RPMI8226 (cell line): ENCODE measurements at places on chromosomes 5 and 9.

- no peak for DNase-seq
Measured at GRCh38 chr9:91391412-91391811, 29.7 kb upstream of the AUH start.

DNA sequence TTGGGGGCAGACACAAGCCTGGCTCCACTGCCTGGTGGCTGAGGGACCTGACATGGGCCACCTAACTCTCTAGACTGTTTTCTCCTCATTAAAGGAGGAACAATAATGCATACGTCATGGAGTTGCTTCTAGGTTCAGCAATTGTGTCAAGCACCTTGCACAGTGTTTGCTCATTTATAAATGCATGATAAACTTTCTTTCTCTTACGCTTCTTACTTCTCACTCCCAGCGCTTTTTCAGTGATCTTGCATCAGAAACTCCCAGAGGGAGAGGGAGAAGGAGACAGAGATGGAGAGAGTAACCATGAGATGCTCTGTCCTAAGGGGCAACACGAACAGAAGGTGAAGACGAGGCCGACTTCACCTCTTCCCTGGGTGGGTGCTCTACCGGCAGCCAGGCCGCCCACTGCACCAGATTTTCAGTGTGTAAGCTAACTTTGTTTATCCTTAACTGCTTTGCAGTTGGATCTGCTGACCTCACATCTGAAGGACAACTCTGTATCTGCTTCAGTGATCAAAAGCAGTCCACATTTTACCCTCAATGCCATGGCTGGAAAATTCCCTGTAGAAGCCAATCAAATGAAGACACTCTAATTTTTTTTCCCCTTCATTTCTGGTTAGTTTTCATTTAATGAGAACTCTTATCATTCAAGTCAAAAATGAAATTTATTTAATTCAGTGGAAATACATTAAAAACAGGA, 35.3 kb downstream of the MED27 start:
- DNase-seq: no peak

GRCh38 chr9:122923947-122924346, 7.4 kb downstream of the ZBTB26 start:
- no peak for DNase-seq

DNA sequence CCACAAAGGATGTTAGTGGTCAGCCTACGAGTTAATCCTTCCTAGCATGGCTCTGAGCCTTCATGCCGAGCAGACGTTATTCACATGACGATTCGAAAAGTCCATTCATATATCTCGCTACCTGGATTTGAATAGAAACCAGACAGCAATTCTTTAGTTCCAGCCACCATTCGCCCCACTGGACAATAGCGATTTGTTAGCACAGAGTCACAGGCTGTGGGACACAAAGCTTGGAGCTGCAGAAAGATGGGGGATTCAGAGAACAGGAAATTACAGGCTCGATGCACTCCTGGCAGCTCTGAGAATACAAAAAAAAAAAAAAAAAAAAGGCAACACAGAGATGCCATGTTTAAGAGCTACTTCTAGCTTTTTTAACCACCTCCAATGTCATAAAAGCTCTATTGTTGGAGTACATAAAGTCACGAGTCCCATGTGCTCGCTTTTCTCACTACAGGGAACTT, 110.7 kb downstream of the NR6A1 start:
- no peak for DNase-seq

- DNase-seq: no peak
Measured at GRCh38 chr9:35162605-35163315, 951 bp downstream of the UNC13B start.

DNA sequence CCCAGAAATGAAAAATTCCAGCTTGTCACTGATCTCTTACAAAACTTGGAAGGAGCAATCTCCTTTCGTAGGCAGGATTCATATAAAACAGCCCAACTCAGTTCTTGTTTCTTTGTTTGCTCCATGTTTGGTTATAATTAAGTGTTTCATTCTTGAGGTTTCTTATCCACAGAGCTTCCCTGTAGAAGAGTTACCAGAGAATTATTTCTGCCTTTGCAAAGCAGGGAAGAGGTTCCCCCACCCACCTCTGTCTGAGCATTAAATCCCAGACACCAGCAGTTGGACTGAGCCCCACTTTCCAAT, 34.1 kb upstream of the RAI14 start:
- no peak for DNase-seq

DNA sequence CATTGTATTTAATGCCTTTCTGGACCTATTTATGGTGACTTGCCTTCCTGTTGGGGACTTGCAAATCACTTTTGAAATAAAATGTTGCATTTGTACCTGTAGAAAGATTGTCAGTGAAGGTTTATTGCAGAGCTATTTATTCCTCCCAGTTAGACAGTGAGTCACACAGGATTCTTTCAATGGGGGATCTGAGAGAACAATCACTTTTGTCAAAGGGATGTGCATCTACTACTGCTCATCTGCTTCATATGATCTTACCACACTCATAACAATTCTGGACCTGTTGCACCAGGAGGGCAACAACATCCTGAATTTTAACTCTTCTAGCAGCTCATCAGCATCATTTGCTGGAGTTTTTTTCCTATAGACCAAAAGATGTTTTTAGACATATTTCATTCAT, 66.8 kb downstream of the FBXL7 start:
- no peak for DNase-seq

DNA sequence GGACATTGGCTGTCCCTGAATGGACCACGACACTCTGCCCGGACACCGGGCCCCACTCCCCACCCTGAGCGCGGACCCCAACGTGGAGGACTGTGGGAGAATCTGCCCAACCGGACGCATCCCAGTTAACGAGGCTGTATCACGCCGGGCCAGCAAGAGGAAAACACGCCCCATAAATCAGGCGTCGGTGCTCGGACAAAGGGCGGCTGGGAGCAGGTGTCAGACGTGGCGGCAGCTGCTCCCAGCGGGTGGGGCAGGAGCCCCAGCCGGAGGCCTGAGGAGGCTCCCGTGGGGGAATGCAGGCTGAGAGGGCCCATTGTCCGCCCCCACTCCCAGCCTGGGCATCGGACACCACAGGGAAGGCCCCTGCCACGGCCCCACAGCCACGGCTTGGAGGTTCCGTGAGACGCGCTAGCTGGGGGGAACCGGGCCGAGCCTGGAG, 19.2 kb downstream of the NOTCH1 start:
- DNase-seq: no peak

DNA sequence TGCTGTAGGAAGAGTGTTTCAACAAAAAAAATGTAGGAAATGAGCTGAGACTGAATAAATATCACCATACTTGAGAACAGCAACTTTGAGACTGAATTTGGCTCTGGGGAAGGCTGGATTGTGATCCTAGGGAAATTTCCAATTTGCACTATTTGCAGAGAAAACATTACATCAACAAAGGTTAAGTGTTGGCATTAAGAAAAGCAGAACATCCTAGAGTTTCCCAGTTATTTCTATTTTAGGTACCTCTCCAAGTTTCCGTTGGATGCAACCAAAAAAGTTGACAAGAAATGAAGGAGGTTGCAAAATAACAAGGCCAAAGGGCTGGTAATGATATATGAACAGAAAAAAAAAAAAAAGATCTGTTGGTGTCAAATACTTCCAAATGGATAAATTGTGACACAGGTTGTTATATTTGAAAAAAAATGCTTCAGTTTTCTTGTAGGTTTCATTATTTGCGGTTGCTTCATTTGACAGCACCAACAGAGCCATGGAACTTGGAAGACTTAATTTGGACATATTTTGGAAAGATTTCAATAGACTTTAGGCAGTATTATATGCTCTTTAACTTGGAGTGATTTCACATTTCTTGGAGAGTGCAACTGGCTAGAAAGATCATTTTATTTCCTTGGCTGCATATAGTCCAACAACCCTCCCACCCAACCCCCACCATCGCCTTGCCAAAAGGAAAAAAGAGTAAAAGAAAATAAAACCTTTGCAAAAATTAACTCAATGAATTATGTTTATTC, 230.8 kb downstream of the ZNF608 start:
- DNase-seq: no peak

DNA sequence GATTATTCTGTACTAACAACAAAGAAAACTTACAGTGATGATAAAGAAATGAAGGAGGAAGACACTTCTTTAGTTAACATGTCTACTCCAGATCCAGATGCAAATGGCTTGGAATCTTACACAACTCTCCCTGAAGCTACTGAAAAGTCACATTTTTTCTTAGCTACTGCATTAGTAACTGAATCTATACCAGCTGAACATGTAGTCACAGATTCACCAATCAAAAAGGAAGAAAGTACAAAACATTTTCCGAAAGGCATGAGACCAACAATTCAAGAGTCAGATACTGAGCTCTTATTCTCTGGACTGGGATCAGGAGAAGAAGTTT, 67.9 kb downstream of the VCAN start:
- DNase-seq: no peak

DNA sequence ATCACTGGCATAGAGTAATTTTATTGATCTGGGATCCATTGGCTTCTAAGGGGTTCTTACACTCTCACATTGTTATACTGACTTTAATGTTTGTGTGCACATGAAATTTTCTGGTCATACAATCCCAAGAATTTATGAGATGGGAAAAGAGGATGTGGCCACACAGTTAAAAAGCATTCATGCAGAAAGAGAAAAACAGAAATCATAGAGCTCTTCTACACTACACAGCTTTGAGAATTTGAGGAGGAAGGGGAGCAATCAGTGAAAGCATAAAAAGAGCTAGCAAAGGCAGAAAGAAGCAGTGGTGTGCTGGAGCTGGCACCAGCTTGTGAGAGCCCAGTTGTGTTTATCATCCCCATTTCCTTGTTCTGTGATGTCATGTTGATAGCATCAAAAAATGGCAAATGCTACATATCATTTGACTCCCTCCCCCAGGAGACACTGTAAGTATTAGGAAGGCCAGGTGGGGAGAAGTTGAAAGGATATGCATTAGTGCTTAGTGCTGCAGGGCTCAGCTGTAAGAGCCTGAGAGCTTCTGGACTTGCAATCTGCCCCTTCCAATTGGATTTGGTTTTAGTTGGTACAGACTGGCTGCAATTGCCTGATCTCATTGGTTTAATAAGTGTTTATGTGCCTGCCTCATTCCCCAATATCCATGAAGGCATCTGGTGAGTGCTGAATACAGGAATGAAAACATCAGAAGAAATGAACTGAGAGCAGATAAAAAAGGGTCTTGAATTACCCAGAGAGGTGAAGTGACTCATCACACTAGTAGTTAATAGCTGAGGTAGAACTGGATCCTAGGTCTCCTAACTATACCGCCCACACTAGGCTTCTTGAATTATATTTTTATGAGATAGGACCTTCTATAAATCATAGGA, 30.9 kb downstream of the RHOBTB3 start:
- no peak for DNase-seq

DNA sequence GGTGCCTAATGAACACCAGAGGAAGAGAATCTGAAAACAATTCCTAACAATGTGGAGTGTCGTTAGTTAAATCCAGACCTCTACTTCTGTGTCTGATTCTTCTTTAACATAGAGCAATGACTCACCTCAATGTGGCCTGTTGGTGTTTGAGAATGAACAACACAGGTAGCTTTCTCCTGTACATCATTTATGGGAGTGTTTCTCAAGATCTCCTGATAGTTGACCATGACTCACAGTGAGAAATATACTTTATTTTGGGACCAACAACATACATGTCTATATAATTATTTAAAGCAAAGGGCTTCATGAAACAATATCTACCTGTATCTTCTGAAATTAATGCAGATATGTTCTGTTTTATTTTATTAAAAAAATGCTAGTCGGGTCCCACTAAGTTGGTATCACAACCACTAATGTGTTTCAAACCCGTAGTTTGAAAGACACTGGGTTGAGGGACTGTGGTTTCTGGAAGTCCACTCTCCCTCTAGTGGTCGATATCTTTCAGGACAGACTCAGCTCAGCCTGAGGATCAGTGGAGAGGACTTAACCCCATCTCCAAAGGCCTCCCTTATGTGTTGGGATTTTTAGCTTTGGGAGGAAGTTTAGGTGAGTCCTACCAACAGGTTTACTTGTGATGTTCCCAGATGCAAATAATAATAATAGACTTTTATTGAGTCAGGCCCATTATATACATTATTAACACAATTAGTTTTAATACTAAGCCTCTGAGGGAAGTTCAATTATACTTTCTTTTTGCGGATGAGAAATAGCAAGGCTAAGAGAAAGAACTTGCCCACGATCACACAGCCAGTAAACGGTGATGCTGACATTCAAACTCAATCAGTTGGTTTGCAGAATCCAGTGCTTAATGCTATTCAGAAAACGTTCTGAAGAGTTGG, 70.0 kb upstream of the KLF9 start:
- peak; percentile 58 for DNase-seq

GRCh38 chr9:26537211-26537610, 355.4 kb downstream of the CAAP1 start:
- no peak for DNase-seq

DNA sequence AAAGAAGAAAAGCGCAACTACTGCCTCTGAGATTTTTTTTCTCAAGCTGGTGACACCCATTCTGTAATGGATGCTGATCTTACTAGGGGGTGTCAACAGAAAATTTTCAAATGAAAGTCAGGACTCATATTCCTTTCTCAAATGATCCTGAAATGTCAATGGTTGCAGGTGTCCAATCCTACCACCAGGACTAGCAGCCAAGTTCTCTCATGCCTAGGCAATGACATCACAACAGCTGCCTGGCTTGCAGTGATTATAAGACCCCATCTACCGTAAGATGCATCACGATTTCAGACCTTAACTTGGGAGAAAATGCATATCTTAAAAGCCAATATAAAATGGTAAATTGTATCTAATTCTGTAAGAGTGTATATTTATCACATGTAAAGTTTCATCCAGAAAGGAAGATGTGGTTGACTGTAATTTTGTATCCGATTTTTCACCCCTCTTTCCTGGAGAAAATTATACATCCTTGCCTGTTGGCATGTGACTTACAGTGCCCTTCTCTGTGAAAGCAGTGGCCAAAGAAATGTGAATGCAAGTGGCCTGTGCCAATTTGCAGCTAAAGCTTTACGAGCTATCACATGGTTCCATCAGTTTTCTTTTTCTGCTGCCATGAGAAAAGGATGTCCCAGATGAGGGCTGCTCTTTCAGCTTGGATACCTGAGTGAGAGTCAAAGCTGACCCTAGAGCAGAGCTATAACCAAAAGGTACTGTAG, 104.4 kb downstream of the DENND1A start:
- DNase-seq: no peak

DNA sequence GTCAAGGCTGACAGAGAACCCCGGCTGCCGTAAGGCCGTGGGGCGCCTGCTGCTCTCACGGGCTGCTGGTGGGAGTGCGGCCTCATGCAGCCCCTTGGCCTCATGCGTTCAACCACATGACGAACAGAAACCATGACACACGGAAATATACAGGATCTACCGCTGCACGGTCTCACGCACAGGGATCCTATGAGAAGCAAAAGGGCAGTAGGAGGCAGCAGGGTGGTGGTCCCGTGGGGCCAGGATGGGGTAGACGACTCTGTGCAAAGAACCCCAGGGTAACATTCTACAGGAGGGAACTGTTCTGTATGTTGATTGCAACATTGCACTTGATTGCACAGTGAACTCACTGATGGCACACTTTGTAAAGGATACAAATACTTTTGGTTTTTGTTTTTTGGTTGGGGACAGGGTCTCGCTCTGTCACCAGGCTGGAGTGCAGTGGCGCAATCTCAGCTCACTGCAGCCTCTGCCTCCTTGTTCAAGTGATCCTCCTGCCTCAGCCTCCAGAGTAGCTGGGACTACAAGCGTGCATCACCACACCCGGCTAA, 51.6 kb downstream of the NACC2 start:
- no peak for DNase-seq

GRCh38 chr5:132641841-132642240, 16.1 kb upstream of the IL13 start:
- no peak for DNase-seq

- DNase-seq: no peak
Measured at GRCh38 chr5:143682929-143683386, 129.0 kb upstream of the HMHB1 start.

GRCh38 chr9:130680836-130681768, 12.5 kb upstream of the EXOSC2 start:
- DNase-seq: peak; percentile 95
